ENCODE measurements at places on chromosomes 6 and 20.

- DNase-seq, result no peak
Measured at GRCh38 chr6:27154696-27155095, 92.8 kb upstream of the PRSS16 start.

DNA sequence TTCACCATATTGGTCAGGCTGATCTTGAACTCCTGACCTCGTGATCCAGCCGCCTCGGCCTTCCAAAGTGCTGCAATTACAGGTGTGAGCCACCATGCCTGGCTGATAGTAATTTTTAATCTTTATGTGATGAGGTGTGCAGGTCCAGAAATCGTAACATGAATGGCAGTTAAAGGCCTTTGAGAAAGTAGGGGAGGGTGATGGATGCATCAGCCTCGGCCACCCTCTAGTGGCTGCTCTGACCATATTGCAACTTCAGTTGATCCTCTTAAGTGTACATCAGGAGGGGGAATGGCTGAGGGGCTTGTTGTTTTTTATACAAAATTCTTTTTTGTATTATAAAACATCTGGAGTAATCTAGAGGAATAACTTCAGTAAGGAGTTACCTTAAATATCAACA lies 193.0 kb downstream of the ZFAND3 start:
- DNase-seq, result peak; percentile 66

- no peak for DNase-seq
Measured at GRCh38 chr6:50821441-50822077, 2.9 kb downstream of the TFAP2B start.

- DNase-seq, result no peak
Measured at GRCh38 chr6:123430970-123431369, 205.8 kb downstream of the TRDN start.

DNA sequence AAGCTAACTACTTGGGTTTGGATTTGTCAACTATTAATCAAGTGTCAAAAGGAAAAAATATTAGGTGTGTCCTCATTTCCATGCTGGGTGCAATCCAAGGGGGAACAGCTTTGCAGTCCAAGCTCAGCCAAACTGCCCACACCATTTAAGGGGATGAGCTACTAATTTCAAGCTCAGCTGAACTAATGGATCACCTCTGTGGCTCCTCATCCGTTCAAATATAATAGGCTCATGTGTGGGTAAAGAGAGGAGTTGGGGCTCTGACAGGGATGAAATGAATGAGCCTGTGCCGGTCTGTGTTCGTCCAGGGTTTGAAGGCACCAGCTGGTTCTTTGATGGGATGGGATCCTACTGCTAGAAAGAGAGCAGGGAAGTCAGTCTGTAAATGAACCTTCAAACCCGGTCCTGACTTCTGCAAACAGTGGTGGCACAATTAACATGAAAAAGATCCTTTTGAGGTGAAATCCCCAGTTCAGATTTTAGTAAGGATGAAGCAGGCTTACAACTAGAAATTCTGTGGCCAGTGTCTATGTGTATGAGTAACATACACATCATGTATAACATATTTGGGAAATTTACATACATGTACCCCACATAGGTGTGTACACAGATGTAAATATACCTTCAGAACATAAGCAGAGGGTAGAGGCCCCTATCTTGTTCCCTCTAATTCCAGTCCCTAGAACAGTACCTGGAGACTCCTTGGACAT lies 41.9 kb downstream of the TTI1 start:
- DNase-seq, result no peak

GRCh38 chr20:44973053-44973452 lies 6.7 kb downstream of the STK4 start:
- no peak for DNase-seq

- no peak for DNase-seq
Measured at GRCh38 chr6:37033819-37034795, 28.7 kb downstream of the FGD2 start.

DNA sequence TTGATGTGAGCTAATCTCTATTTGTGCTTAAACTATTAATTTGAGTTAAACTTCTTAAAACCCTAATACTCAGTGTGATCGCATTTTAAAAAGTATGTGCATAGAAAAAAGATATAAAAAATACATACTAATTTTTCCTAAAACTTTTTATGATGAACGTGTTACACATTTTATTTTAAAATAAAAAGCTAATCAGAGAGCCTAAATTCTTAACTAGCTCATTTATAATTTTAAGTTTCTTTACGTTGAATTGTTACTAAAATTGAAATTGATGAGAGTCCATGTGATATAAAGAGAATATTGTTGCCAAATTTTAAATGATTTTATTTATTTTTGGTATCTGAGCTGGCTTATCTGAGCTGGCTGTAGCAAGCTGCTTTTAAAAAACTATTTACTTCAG lies 6.6 kb downstream of the MAP3K4 start:
- no peak for DNase-seq

GRCh38 chr20:38195521-38195920 lies 30.5 kb upstream of the TGM2 start:
- no peak for DNase-seq

DNA sequence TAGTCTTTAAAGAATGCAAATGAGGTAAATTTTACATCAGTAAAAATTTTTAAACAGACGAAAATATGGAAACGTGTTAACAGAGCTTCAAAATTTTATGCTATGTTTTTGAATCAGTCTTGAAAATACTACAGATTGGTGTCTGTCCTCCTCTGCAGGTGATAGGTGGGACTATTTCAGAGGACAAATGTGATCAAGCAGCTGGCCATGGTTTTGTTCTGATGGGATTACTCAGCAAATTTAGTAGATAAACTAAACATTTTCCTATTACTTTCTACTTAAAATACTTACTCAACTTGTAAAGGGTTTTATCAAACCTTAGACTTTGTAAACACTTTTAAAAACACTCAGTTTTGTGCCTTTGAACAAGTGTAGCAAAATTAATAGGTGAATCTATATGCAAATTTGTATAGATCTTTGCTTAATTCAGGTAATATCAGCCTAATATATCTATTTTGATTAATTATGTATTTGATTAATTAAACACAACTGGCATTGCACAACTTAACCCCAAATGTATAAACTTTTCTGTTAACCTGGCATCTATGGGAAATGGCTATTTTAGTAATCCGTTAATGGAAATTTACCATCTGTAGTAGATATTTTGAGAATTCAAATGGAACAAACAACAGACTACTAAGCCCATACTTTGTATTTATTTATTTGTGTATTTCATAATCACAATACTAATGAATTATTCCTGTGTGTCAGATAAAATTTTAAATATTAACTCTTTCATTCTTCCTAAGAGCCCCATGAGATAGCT lies 22.5 kb downstream of the ADGRB3 start:
- DNase-seq, result no peak

All from GM10248 (cell line).